H4 (cell line): ENCODE measurements at places on chromosomes 6 and 20. TPM values are rescaled to one million over a fixed set of nuclear protein-coding genes. Genes with fewer than 3 reads are reported as not detected.
A peak's percentile ranks its signal among the peaks of the same experiment; 100 is the strongest.

DNA sequence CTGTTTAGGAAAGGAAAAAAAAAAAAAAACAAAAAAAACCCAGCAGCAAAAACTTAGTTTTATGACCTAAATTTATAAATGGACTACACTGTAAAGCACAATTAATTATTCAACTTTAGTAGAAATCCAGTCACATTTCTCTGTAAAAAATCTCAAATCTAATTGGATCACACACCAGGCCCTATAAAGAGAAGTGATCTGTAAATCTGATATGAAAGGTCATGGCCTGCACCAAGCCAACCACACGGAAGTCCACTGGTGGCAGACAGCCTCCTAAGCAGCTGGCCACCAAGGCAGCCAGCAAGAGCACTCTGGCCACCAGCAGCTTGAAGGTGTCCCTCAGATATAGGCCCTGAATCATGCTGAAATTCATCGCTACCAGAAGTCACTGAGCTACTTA lies 131.6 kb downstream of the HFE start:
- no peak for DNase-seq

SYCP2 gene
- total RNA-seq, result 0.23 and 2.1 TPM in 2 replicates

DNA sequence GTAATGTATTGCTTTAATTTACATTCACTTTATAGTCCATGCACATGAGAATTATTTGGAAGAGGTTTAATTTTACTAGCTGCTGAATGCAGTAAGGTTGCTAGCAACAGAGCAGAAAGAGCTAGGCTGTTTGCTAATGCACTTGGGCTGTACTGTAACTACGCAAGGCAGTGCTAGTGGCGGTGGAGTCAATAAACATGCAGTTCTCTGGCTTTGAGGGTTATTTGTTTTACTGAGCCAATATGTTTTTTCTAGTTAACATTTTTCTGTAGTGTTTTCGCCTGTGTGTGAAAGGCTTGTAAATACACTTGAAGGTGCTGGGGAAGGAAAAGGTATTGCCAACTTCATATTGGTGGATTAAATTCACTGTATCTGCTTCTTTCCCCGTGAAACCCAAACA lies 112.8 kb downstream of the BTBD3 start:
- DNase-seq, result no peak

- DNase-seq, result no peak
These were observed 62.1 kb upstream of the RAB32 start for GRCh38 chr6:146481527-146481926.

- DNase-seq, result no peak
These were observed 22.3 kb downstream of the TTLL2 start for GRCh38 chr6:167347226-167347625.

DNA sequence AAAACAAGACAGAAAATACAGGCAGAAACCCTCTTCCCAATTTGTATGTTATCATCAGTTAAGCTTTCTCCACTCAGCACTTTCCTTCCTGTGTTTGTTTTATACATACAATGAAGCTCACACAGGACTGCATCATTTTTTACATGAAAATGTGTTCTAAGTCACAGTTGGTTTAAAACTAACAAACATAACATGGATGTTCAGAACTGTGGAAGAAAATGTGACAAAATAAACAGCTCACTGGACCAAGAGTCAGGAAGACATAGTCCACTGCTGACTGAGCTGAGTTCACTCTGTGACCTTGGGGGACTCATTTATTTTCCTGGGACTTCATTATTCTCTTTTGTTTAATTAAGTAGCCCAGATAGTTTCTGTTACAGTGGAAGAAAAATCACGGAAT lies 331.5 kb downstream of the SYNE1 start:
- no peak for DNase-seq

GRCh38 chr20:58712806-58713731 lies 20.5 kb downstream of the NPEPL1 start:
- DNase-seq, result no peak

DNA sequence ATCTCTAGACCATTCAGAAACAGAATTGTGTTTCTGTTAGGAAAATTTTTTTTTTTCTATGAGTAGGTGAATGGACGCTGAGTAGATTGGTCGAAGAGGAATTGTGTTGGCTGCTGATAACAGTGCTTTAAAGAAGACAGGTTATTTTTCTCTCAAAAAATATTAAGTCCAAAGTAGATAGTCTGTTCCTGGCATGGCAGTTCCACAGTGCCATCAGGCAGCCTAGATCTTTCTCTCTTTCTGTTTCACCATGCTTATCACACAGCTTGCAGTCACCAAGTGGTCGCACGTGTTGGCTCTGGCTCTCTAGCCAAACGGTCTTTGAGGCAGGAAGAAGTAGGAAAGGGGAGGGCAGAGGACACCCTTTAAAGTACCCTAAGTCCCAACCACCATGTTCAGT lies 22.4 kb upstream of the SERINC3 start:
- DNase-seq, result no peak

TAAR8 gene
- total RNA-seq, result not detected in 2 replicates

- no peak for DNase-seq
These were observed 59.3 kb upstream of the AKAP12 start for GRCh38 chr6:151180330-151181048.

- DNase-seq, result no peak
These were observed 9.9 kb downstream of the LAMA5 start for GRCh38 chr20:62357187-62357667.

DNA sequence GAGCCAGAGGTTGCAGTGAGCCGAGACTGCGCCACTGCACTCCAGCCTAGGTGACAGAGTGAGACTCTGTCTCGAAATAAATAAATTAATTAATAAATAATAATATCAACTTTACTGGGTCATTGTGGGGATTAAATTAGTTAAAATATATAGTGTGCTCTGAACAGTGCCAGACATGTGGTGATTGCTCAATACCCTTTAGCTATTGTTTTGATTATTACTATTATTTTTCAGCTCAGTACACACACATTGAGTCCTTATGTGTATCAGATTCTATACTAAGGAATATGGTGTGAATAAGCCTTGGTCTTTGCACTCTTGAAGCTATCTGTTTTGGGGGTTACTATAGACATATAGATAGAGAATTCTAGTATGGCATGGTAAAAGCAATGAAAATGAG lies 28.9 kb downstream of the TREML1 start:
- no peak for DNase-seq

DNA sequence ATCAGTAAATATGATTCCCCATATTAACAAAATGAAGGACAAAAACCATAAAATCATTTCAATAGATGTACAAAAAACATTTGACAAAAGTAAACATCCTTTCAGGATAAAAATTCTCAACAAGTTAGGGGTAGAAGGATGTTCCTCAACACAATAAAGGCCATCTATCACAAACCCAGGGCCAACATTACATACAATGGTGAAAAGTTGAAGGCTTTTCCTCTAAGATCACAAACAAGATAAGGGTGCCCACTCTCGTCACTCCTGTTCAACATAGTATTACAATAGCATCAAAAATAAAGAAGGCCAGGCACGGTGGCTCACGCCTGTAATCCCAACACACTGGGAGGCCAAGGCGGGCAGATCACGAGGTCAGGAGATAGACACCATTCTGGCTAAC lies 22.6 kb upstream of the ASF1A start:
- no peak for DNase-seq

LY6G6C gene
- not detected in 2 replicates for total RNA-seq

- DNase-seq, result no peak
These were observed 4.0 kb downstream of the KCNQ2 start for GRCh38 chr20:63468421-63468820.

DNA sequence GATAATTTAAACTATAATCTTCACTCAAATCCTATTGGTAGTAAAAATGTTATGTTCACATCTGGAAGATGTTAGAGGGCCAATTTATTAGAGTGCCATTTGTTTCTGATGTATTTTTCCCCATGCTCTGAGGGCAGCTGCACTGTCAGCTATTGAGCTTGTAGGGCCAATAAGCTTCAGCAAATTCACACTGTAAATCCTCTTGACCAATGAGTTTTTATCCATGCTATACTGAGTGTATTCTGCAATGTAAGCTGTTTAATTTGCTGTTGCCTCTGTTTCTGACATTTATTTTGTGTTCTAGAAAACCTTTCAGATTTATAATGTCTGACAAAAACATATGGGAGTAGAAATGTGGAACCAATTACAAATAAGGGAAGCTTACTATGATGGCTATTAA lies 62.6 kb downstream of the OGFRL1 start:
- DNase-seq, result no peak

GRCh38 chr6:93243231-93243778 lies 176.1 kb downstream of the EPHA7 start:
- DNase-seq, result no peak

VSTM2L gene
- total RNA-seq, result 1.2 and 1.6 TPM in 2 replicates

- no peak for DNase-seq
These were observed 50.6 kb downstream of the RCAN2 start for GRCh38 chr6:46440641-46441040.

- no peak for DNase-seq
These were observed 9.2 kb upstream of the GHRH start for GRCh38 chr20:37270576-37271420.

- DNase-seq, result no peak
These were observed 591.1 kb downstream of the PTPRT start for GRCh38 chr20:42598581-42598980.

GRCh38 chr6:20952699-20953474 lies 418.6 kb downstream of the CDKAL1 start:
- peak; percentile 69 for DNase-seq

PPP1R3D gene
- total RNA-seq, result 1.2 and 2.8 TPM in 2 replicates
